ENCODE measurements at places on chromosomes 3 and 15.

DNA sequence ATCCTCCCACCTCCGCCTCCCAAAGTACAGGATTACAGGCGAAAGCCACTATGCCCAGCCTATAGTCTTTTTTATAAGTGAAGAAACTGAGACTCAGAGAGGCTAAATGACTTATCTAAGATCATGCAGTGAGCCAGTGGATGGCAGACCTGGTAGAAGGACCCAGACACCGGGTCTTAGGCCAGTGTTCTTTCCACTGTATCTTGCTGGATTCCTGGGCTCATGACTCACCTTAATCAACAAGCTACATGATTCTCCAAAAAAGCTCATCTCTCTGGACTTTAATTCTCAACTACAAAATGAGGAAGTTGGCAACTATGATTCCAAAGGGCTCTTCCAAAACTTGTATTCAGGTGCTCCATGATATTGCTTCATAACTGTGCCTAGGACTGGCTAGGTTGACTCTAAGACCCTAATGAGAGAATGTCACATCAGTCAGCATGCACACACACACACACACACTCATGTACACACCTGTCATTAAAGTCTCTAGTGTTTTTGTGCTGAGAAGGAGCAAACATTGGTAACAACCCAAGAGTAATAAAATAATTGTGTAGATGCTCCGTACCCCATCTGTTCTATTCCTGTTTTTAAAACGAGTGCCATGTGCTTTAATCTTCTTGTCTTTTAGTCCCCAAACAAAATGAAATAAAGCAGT is 89.7 kb upstream of the SLC4A7 start:
- no peak for DNase-seq

- DNase-seq: no peak
Measured at GRCh38 chr3:69120879-69121464, 1.4 kb downstream of the LMOD3 start.

- DNase-seq: no peak
Measured at GRCh38 chr15:48408327-48408726, 77.1 kb downstream of the DUT start.

DNA sequence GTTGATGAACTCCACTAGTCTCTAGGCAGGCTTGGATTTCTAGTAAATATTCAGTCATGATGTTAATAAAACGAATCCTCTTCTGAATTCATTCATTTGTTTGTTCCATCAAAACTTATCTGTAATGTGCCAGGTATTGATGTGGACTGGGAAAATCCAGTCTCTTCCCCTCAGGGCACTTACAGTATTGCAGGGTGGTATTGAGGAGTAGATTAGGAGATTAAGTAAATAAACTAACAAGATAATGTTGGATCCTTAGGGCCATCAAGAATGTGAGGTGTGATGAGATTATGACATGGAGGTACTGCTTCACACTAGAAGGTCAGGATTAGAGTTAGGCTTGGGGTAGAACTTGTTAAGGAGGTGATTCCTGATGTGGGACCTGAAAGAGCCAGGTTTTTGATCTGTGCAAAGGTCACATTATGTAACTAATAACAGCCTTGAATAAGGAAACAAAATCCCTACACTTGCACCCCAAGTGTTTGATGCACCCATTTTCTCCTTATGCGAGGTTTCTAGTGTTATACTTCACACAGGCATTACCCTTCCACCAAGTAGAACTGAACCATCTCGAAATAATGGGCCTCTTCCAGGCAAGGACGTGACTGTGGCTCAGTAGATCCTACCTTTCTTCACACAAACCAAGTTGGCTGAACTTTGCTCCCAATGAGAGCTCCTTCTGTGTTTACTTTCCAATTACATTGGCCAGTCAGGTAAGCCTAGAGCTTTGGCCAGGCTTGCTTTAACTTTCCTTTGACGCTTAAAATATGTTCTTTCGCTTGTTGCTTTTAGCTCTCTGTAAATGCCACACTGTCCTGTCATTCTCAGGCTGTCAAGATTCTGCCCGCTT is 16.7 kb downstream of the MCTP2 start:
- no peak for DNase-seq

DNA sequence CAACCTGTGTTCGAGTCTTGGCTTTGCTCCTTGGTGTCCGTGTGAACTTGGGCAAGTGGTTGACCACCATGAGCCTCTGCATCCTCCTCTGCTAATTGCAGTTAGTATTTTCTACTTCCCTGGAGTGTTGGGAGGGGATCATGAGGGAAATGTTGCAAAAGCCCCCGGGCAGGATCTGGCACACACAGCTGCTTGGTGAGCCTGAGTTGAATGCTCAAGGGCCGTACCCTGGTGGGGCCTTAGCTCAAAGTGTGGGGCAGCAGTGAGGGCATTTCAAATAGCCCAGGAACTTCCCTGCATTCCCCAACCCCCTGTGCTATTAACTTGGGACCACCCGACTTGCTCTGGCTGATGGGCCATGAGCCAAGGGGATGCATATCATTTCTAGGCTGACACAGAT is 94.9 kb upstream of the SLC6A11 start:
- no peak for DNase-seq

DNA sequence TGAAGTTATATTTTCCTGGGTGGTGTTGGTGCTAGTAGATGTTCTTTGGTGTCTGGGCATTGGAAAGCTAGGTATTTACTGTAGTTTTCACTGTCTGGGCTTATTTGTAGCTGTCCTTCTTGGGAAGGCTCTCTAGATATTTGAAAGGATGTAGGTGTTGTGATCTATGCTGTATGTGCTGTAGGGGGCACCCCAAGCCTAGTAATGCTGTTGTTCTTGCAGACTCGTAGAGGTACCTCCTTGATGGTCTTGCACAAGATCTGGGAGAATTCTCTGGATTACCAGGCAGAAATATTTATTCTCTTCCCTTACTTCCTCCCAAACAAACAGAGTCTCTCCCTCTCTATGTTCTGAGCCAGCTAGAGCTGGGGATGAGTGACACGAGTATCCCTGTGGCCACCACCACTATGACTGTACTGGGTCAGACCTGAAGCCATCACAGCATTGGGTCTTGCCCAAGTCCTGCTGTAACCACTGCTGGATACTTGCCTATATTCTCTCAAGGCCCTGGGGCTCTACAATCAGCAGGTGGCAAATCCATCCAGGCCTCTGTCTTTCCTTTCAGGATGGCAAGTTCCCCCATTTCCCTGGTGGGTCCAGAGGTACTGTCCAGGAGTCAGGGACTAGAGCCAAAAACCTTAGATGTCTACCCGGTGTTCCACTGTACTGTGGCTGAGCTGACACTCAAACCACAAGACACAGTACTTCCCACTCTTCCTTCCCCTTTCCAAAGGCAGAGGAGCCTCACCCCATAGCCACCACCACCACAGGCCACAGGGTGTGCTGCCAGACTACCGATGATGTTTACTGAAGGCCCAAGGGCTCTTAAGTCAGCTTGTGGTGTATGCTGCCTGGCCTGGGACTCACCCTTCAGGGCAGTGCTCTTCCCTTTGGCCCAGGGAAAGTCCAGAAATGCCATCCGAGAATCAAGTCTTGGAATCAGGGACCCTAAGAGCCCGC is 195.2 kb upstream of the DPPA4 start:
- DNase-seq: no peak

DNA sequence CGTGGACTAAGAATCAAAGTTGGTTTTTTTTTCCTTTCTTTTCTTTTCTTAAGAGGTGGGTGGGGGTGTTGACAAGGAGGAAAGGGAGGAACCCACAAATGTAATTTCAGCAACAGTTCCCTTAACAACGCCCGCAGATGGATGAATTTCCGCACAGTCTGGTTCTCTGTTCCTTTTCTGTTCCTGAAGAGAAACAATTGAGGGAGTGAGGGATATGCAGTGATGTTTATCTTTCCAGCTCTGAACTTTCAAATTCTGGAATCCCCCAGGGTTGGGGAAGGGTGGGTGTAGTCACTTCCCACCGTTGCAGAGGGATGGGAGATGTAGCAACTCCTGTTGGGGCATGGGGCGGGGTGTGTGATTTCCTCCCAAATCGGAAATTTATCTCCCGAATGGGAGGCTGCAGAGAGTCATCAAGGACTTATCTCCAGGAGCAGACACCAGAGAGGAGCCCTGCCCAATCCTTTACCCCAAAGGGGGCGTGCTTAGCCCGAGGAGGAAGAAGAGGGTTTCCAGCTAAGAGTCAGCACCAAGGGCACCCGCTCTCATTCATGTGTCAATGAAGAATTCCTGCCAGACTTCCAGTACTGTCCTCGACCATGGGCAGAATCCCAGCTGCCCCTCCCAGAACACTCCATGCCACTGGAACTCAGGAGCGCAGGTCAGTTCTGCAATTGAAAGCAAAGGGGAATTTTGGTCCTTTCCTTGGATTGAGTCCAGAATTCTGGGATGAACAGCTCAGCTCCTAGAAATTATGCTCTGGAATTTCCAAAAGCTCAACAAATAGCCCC is 35.0 kb upstream of the CFAP161 start:
- no peak for DNase-seq

GRCh38 chr3:49427586-49427985 is 1.5 kb downstream of the NICN1 start:
- DNase-seq: no peak

GRCh38 chr15:74200412-74200815 is 2.2 kb downstream of the STRA6 start:
- no peak for DNase-seq

GRCh38 chr3:74273555-74274402 is 340.7 kb downstream of the CNTN3 start:
- no peak for DNase-seq

GRCh38 chr15:41521614-41522013 is 8.0 kb upstream of the LTK start:
- no peak for DNase-seq

DNA sequence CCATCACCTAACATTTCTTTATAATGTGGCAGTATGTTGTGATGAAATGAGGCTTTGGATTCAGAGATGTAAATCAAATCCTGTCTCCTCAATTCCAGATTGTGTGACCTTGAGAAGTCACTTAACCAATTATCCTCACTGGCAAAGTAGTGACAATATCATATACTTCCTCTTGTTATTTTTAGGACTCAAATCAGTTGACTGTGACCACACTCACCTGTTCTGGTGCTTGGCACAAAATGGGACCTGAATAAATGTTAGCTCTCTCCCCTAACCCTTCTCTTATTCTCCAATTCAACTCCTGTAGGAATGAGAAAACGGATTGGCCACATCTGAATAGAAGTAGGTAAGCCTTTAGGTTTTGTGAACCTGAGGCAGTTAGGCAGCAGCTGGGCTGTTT is 42.1 kb downstream of the IQCH start:
- DNase-seq: no peak

GRCh38 chr3:176615826-176616225 is 581.5 kb downstream of the TBL1XR1 start:
- no peak for DNase-seq

DNA sequence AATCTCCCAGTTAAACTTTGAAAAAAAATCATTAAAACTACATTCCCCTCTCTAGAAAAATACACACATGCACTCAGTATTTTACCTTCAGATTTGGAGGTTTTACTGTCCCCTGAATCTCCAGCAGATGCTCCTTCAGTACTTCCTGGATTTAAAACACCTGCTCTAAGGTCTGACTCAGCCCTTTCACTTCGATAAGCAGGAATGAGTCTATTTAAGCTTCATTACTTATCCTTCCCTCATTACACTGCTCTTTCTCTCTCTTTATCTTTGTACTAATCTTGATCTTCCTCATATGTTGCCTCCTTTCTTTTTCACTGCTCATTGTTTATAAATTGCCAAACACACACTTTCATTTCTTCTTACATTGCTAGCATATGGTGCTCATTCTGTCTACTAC is 443.9 kb downstream of the DIPK2A start:
- no peak for DNase-seq

GRCh38 chr3:63500196-63500595 is 152.3 kb upstream of the SNTN start:
- DNase-seq: no peak

DNA sequence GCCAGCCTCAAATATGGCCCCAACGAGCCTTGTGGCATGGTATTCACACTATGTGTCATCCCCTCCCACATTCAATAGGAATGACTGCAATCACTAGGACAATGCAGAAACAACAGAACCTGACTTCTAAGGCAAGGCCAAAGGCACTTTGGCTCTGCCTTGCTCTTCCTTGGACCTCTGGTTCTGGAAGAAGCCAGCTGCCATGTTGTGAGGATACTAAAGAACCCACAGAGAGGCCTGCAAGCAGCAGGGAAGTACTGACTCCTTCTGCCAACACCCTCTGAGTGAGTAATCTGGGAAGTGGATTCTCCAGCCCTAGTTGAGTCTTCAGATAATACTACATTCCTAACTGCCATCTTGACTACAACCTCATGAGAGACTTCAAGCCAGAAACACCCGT is 64.7 kb downstream of the ADAMTS9 start:
- DNase-seq: no peak

DNA sequence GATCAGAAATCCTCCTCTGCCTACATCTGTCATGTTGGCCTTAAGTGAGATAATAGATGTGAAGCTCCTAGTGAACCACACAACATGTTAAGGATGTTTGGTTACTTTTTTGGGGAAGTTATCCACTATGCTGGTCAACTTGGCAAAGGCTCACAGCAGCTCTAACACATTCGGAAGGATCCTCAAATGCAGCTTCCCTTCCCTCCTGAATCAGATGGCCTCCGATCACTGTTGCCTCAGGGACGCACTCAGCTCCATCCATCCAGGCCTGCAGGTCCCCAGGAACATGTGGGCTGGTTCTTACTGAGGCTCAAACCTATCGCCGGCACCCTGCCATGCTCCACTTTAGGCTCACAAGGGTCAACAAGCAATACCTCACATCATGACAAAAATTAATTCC is 67.9 kb downstream of the CORO2B start:
- DNase-seq: no peak

DNA sequence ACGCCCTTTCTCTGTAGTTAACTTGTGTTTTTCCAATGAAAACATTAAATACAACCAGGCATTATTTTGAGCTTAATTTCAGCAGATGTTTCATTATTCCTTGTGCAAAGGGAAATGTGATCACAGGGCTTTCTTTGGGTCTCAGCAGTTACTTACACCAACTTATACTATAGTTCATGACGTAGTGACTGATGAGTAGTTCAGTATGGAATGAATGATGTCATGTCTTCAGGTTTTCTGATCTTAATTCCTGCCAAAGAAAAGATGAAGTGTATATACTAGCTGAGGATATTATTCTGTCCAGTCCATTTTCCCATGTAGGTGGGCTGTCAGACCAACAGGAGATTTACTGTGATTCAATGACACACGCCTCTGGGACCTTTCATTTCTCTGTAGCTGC is 61.3 kb downstream of the MYRIP start:
- no peak for DNase-seq

- DNase-seq: no peak
Measured at GRCh38 chr3:170712798-170713197, 126.9 kb upstream of the SLC7A14 start.

DNA sequence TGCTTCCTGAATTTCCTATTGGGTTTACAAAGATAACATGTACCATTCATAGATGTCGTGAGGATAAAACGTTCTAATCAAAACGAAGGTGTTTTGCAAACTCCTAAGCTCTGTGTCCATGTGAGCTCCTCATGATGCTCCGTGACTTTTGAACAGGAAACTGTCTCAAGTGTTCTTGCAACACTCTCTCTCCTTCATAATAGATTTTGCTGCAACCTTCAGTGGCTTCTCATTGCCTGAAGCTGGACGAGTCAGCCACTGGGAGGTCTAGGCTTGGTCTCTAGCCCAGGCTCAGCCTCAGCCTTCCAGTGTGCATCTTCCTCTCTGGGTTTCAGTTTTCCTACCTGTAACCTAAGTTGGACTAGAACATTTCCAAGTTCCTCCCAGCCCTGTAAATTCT is 18.7 kb upstream of the BCL2A1 start:
- no peak for DNase-seq

GRCh38 chr15:84598993-84599392 is 1.8 kb upstream of the ZSCAN2 start:
- peak; percentile 47 for DNase-seq
